ENCODE measurements at places on chromosomes 5 and 9. TPM values are rescaled to one million over a fixed set of nuclear protein-coding genes. Genes with fewer than 3 reads are reported as not detected.

- no peaks in the 10 kb centered on the region for H3K4me1 ChIP-seq
- H3K36me3 ChIP-seq = no peaks in the 10 kb centered on the region
- no peak overlapping the region for H3K4me3 ChIP-seq
Observed at GRCh38 chr9:94568250-94568889, 13.5 kb downstream of the PCAT7 start.

- peaks cover 37% of the 10 kb centered on the region for H3K27me3 ChIP-seq
- no peak overlapping the region for H3K4me3 ChIP-seq
- no peak for DNase-seq
- H3K27ac ChIP-seq = no peak overlapping the region
- H3K4me1 ChIP-seq = no peaks in the 10 kb centered on the region
Observed at GRCh38 chr5:943201-943917, 50.7 kb downstream of the TRIP13 start.

DNA sequence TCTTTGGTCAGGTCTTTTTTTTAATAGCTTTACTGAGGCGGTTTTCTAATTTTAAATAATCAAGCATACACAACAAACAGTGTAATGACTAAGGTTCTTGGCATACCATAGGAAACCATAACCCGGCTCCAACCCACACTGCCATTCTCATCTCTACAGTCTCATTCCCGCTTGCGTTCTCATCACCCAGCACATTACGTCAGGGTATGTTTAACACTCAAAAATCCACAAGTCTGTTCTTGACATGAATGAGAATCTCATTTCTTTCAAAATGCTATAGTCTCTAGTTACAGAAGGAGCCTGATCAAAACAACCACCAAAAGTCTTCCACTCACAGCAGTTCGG, 505 bp downstream of the C5orf34 start:
- no peaks in the 10 kb centered on the region for H3K27me3 ChIP-seq
- no peaks in the 10 kb centered on the region for H3K36me3 ChIP-seq
- H3K4me1 ChIP-seq = peaks cover 10% of the 10 kb centered on the region
- H3K27ac ChIP-seq = peak overlapping the region; percentile 92
- peak overlapping the region; percentile 63 for H3K4me3 ChIP-seq

- no peaks in the 10 kb centered on the region for H3K36me3 ChIP-seq
- DNase-seq = no peak
- no peak overlapping the region for H3K4me3 ChIP-seq
- H3K4me1 ChIP-seq = peaks cover 37% of the 10 kb centered on the region
- H3K27me3 ChIP-seq = no peaks in the 10 kb centered on the region
Observed at GRCh38 chr5:14415024-14415697, 166.4 kb upstream of the OTULINL start.

- no peak overlapping the region for H3K27ac ChIP-seq
- DNase-seq = no peak
- peaks cover 2% of the 10 kb centered on the region for H3K27me3 ChIP-seq
Observed at GRCh38 chr9:91572044-91572443, 148.4 kb upstream of the NFIL3 start.

- no peaks in the 10 kb centered on the region for H3K36me3 ChIP-seq
- no peaks in the 10 kb centered on the region for H3K27me3 ChIP-seq
- DNase-seq = no peak
- H3K4me3 ChIP-seq = no peak overlapping the region
Observed at GRCh38 chr5:128778474-128778873, 186.8 kb upstream of the SLC27A6 start.

GRCh38 chr9:131762356-131762932, 22.6 kb upstream of the RAPGEF1 start:
- peaks cover 7% of the 10 kb centered on the region for H3K4me1 ChIP-seq
- H3K27ac ChIP-seq = no peak overlapping the region
- no peaks in the 10 kb centered on the region for H3K27me3 ChIP-seq
- no peak overlapping the region for H3K4me3 ChIP-seq
- DNase-seq = peak; percentile 88

DNA sequence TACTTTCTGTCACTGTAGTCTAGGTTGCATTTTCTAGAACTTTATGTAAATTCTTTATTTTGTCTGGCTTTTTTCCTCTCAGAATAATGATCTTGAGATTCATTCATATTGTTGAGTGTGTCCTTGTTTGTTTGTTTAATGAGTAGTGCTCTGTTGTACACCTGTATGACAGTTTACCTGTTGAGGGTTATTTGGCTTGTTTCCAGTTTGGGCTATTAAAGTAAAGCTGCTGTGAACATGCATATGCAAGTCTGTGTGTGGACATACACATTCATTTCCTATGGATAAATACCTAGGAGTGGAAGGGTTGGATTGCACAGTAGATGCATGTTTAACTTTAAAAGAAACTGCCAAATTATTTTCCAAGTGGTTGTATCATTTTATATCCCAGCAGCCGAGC, 30.4 kb downstream of the MVB12B start:
- no peaks in the 10 kb centered on the region for H3K27me3 ChIP-seq
- no peak overlapping the region for H3K27ac ChIP-seq
- H3K36me3 ChIP-seq = no peaks in the 10 kb centered on the region
- H3K4me1 ChIP-seq = no peaks in the 10 kb centered on the region
- no peak for DNase-seq

GRCh38 chr9:137221095-137221505, 940 bp downstream of the RNF208 start:
- H3K4me1 ChIP-seq = peaks cover 29% of the 10 kb centered on the region
- no peak overlapping the region for H3K27ac ChIP-seq
- DNase-seq = no peak
- no peaks in the 10 kb centered on the region for H3K36me3 ChIP-seq
- no peaks in the 10 kb centered on the region for H3K27me3 ChIP-seq

DNA sequence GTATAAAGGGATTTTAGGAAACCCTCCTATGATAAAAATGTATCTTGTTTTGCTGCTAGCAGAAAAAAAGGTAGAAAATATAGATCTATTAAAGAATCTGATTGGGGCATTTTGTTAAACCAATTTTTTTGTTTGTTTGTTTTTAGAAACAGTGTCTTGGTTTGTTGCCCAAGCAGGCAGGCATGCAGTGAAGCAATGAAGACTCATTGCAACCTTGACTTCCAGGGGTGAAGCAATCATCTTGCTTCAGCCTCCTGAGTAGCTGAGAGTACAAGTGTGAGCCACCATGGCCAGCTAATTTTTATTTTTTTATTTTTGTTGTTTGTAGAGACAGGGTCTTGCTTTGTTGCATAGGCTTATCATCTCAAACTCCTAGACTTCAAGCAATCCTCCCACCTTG, 755.8 kb upstream of the EDIL3 start:
- H3K4me1 ChIP-seq = no peaks in the 10 kb centered on the region
- H3K27ac ChIP-seq = no peak overlapping the region
- H3K27me3 ChIP-seq = no peaks in the 10 kb centered on the region
- no peak for DNase-seq
- H3K4me3 ChIP-seq = no peak overlapping the region

Gene SPATA31A3
- total RNA-seq = not detected
